ENCODE measurements at places on chromosomes 2 and 18. TPM values are rescaled to one million over a fixed set of nuclear protein-coding genes. Genes with fewer than 3 reads are reported as not detected.

CPLX4 gene
- not detected for total RNA-seq

EMX1 gene
- total RNA-seq: not detected

SCYGR8 gene
- total RNA-seq: not detected

PSMA8 gene
- 1.3 TPM for total RNA-seq

Data from activated CD8-positive, alpha-beta T cell treated with anti-CD3 and anti-CD28 coated beads for 36 hours (primary cell).